ENCODE measurements at places on chromosomes 4 and X. TPM values are rescaled to one million over a fixed set of nuclear protein-coding genes. Genes with fewer than 3 reads are reported as not detected.

DNA sequence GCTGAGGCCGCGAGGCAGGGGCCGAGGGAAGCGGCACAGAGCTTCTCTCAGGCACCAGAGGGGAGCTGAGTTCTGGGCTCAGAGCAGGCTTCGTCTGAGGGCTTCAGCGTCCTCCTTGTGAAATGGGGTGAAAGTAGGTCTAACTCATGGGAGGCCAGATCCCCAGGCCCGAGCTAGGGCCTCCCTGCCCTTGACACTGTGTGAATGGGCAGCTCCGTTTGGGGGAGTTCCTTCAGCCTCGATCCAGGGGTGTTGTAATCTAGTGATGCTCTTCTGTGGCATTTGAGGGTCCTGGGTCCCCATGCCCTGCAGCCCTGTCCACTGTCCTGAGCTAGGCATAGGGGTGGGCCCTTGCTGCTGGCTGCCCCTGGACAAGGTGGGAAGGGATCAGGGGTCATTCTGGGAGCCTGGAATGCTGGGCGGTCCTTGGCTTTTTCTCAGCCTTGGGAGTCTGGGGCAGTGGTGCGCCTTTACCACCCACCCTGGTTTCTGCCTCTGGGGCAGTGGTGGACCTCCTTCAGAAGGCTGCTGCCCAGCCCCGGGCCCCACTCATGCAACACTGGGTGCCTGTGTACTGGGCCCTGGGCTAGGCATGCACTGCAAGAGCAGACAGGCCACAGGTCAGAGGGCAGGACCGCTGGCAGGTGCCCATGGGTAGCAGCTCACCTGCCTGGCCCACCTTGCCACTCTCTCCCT, 4.1 kb downstream of the SH3BP2 start:
- peak overlapping the region; percentile 87 for H3K27ac ChIP-seq
- H3K36me3 ChIP-seq = no peaks in the 10 kb centered on the region
- DNase-seq = no peak
- peaks cover 92% of the 10 kb centered on the region for H3K4me1 ChIP-seq
- no peak overlapping the region for H3K4me3 ChIP-seq
- no peaks in the 10 kb centered on the region for H3K27me3 ChIP-seq

DNA sequence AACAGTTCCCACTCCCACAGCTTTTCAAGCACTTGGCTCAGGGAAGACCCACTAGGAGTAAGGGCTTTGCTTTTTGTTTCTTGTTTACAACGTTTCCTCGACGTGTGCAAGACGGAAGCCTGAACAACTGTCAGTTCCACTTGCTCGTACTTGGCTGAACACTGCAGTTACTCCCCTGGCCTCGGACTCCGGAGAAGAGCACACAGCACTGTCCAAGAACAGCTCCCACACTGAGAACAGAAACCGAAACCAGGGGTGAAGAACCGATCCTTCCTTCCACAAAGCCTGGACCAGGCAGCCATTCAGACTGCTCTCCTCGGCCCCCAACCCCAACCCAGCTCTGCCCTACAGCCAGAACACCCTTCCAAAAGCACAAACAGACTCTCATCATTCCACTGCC, 25.5 kb downstream of the IRF2 start:
- peak overlapping the region; percentile 89 for H3K27ac ChIP-seq
- DNase-seq = peak; percentile 86
- H3K27me3 ChIP-seq = no peaks in the 10 kb centered on the region
- H3K36me3 ChIP-seq = no peaks in the 10 kb centered on the region

DNA sequence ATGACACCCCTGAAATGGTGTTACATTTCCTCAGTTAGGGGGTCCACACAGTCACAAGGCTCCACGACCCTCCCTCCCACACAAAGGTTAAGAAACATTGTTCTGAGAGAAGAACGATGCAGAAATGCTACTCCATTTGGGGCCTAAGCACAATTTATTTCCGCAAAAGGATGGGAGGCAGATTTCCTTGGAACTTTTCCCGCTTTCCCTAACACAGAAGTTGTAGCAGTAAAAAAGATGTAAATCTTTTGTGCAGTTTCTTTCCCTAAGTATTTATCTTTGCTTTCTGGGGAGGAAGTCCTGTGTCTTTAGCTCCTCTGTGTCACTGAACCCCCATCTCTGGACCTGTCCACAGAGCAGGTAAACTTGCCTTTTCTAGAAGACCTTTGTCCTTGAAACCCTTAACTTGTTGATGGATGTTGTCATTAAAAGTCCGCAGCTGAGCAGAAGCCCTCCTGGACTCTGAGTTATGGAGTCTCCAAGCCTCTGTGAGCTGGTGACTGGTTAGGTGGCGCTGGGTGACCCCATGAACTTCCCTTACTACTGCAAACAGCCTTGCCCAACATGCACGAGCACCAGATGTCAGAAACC, 67.2 kb upstream of the SHISA3 start:
- H3K27me3 ChIP-seq = no peaks in the 10 kb centered on the region
- H3K36me3 ChIP-seq = no peaks in the 10 kb centered on the region
- no peak overlapping the region for H3K4me3 ChIP-seq
- H3K27ac ChIP-seq = no peak overlapping the region
- H3K4me1 ChIP-seq = no peaks in the 10 kb centered on the region

- H3K27me3 ChIP-seq = no peaks in the 10 kb centered on the region
- H3K36me3 ChIP-seq = no peaks in the 10 kb centered on the region
- H3K4me3 ChIP-seq = no peak overlapping the region
- no peak overlapping the region for H3K27ac ChIP-seq
Observed at GRCh38 chr4:128220286-128221235, 67.1 kb downstream of the PGRMC2 start.

The ARHGAP10 gene
- total RNA-seq = 83.5 TPM

- H3K4me3 ChIP-seq = no peak overlapping the region
- no peaks in the 10 kb centered on the region for H3K36me3 ChIP-seq
- H3K27ac ChIP-seq = no peak overlapping the region
- no peaks in the 10 kb centered on the region for H3K4me1 ChIP-seq
- H3K27me3 ChIP-seq = no peaks in the 10 kb centered on the region
Observed at GRCh38 chr4:182680234-182680653, 236.9 kb downstream of the DCTD start.

The MCF2 gene
- total RNA-seq = 55.2 TPM

The PASD1 gene
- total RNA-seq = 31.1 TPM

DNA sequence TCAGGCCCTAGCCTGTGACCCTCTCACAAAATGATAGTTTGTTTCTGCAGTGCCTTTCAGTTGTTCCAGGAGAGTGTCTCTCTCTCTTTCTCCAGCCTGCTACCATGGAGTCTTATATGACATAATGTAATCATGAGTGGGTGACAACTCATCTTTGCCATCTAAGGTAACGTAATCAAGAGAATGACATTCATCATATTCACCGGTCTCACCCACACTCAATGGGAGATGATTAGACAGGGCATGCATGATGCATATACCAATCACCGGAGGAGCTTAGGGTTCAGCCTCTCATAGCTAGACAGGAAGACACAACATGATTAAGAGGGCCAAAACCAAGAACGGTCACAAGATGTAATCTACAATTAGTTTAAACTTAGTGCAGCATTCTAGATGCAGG, 97.1 kb upstream of the FAM9B start:
- H3K27me3 ChIP-seq = no peaks in the 10 kb centered on the region
- no peaks in the 10 kb centered on the region for H3K4me1 ChIP-seq
- no peak for DNase-seq
- no peak overlapping the region for H3K4me3 ChIP-seq
- H3K36me3 ChIP-seq = no peaks in the 10 kb centered on the region
- H3K27ac ChIP-seq = no peak overlapping the region

DNA sequence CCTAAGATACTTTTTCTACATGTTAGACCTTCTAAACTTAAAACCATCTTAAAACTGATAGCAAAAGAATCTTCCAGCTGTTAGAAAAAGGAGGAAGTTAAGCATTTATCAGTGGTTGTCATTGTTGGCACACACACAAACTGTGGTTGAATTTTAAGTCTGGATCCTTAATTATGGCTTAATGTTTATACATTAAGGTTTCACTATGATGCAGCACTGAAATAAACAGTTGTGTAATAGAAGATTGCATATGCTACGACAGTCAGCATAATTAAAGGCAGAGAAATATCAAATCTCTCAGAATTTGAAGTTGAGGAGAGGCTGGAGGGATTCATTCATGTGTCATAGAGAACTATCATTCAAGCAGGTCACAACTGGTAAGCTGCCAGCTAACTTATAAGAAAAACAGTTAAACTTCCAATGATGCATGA, 32.3 kb downstream of the ADGRA3 start:
- H3K36me3 ChIP-seq = no peaks in the 10 kb centered on the region
- H3K27me3 ChIP-seq = no peaks in the 10 kb centered on the region
- DNase-seq = no peak

The STPG2 gene
- total RNA-seq = 2.7 TPM

The TXLNG gene
- total RNA-seq = 14.0 TPM

GRCh38 chr4:149630064-149630463, 185.6 kb downstream of the IQCM start:
- H3K36me3 ChIP-seq = no peaks in the 10 kb centered on the region
- H3K4me1 ChIP-seq = no peaks in the 10 kb centered on the region
- no peak overlapping the region for H3K4me3 ChIP-seq
- no peak overlapping the region for H3K27ac ChIP-seq

- H3K4me3 ChIP-seq = no peak overlapping the region
Observed at GRCh38 chr4:63728480-63729177, 680.6 kb downstream of the TECRL start.

The SERPINA7 gene
- not detected for total RNA-seq

DNA sequence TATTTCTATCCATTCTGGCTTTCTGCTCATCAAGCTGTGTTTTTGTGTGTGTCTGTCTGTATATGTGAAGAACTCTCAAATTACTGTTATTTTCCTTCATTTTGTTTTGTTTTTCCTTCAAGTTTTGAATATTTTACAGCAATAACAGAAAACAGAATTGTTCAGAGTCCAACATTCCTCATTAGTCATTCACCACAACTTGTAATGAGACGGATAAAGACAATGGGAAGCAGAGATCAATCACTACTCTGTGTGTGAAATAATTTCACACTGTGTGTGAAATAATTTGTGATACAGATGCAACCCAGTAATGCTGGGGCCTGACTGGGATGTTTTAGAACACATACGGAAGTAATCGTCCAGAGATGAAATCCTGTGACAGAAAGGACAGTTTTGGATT, 55.2 kb downstream of the HPGD start:
- no peak overlapping the region for H3K27ac ChIP-seq
- H3K27me3 ChIP-seq = no peaks in the 10 kb centered on the region
- no peaks in the 10 kb centered on the region for H3K4me1 ChIP-seq
- H3K4me3 ChIP-seq = no peak overlapping the region
- no peaks in the 10 kb centered on the region for H3K36me3 ChIP-seq

The TNMD gene
- total RNA-seq = not detected

The BTK gene
- 3.6 TPM for total RNA-seq

GRCh38 chr4:186935901-186936300, 212.2 kb upstream of the FAT1 start:
- H3K4me1 ChIP-seq = peaks cover 8% of the 10 kb centered on the region
- H3K4me3 ChIP-seq = no peak overlapping the region
- DNase-seq = no peak
- H3K27ac ChIP-seq = peak overlapping the region; percentile 52
- no peaks in the 10 kb centered on the region for H3K27me3 ChIP-seq
